ENCODE measurements at places on chromosomes 2 and 18.

DNA sequence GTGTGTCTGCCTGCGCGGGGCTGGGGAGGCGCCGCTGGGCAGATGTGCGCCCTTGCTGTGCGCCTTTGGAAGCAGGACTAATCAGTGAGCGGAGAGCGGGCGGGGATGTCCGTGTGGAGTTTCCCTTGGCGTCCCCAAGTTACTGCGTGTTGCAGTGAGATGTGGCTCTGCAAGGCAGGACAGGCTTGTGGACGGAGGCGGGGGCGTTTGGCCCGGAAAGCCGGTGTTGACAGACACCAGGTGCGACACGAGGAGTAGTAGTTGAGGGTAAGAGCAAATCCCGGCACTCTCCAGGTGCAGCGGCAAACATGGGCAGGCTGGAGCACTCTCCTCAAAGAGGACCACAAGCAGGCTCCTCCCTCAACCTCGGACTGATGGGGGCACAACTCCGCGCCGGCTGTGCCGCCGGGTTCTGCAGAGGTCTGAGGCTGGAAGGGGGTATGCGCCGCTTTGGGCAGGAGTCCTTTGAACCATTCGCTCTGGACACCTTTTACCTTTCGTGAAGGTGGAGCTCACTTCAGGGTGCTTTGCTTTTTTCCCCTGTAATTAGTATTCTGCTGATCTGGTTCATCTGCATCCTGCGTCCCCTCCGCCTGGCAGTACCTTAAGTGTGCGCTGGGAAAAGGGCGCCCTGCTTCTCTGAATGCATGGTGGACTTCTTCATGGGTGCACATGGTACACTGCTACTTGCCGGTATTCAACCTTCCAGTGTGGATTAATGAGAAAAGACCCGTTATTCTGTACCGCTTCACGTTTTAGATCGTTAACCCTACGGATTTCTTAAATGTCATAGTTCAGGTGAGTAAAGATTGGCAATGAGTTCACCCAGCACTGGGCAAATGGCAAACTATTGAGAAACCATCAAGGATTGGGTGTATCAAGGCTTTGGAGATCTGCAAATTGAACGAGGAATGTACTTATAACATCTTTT is 608 bp downstream of the CDH7 start:
- no peak for DNase-seq

- no peak for DNase-seq
Observed at GRCh38 chr2:40230186-40230585, 221.7 kb downstream of the SLC8A1 start.

GRCh38 chr2:7109533-7109885 is 192.3 kb downstream of the RNF144A start:
- DNase-seq: no peak

DNA sequence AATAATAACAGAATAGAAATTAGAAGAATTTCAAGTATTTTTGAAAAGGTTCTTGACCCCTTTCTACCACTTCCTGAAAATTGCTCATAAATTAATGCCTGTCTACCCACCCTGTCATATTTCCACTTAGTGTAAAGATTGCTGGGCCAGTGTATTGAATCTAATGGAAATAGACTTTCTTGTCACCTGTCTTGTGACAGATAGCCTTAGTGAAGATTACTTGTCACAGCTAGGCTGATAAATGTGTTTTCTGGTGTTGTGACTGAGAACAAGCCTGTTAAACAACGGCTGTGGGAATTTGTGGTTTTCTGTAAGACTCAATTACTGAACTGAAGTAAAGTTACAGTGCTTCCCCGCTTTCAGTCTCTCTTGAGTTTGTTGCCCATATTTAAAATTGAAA is 37.0 kb downstream of the PIK3C3 start:
- DNase-seq: no peak

DNA sequence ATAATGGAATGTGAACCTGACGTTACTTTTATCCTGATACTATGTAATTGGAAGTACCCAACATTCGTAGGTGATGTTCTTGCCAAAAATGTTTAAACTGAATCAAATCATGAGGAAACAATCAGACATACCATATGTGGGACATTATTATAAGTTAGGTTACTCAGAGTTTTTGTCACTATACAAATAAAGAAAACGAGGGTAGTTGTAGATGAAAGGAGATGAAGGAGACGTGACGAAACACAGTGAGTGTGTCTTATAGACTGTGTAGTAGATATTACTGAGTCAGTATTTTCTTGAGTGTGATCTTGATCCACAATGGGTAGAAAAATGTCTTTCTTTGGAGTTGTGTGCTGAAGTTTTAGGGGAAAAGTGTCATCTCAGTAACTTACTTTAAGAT is 176.8 kb downstream of the ZNF407 start:
- no peak for DNase-seq

DNA sequence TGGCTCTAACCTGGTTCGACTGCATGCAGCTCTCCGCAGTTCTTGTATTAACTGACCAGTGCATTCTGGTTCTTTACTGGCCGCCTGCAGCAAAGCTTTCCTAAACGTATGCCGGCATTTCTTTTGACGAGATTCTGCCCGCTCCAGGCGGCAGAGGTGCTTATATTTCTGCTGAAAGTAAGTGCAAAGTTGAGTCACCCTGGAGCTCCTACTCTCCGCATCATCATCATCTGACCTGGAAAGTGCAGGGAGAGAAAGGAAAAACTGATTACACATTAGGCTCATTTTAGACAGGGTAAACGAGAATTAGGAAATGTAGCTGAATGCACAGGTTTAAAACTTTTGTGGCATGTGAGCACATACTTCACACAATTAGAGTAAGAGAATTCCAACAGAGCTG is 57.9 kb downstream of the INO80D start:
- DNase-seq: no peak

DNA sequence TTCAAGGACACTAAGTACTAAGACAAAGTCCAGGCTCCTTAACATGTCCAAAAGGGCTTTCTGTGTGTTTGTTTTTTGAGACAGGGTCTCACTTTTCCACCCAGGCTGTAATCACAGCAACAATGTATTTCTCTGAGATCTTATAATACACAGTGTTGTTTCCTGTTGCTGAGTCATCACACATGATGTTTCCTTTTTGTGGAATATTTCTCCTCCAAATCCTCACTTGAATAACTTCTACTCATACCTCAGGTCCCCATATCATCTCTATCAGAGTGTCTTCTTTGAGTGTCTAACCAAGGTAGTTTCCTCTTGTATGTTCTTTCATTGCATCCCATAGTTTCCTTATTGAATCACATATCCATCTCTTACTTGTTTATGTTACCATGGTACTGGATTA is 632.0 kb upstream of the PIK3C3 start:
- DNase-seq: no peak

- DNase-seq: no peak
Observed at GRCh38 chr2:157305723-157306110, 19.9 kb downstream of the ERMN start.

DNA sequence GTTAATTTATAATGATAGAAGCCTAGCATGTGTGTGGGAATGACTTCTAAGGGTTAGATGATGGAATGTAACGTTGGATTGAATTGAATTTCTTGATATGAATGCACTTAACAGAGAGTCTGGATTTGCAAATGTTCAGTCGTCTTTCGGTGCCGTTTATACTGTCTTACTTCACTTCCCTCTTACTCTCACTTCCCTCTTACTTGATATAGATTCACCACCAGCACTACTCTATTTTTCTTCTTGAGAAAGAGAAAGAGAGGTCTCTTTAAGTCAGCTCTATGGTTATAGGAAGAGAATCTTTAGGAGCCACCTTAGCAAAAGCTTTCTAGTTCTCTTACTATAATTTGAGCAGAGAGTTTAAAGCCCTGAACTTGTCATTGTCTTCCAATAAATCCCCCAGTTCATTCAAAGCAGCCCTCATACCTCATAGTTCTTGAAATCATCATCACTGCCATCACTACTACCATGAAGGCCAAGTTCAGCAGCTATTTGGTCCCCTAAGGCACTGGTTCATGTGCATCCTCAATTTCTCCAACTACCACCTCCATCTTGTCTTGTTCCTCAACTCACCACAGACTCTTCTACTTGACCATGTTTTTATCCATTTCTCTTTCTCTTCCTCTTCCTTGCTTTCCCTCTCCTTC is 501.7 kb upstream of the TCF4 start:
- DNase-seq: no peak

GRCh38 chr2:60058781-60059180 is 494.7 kb downstream of the BCL11A start:
- DNase-seq: no peak

GRCh38 chr18:48230467-48231113 is 178.6 kb downstream of the ZBTB7C start:
- no peak for DNase-seq

GRCh38 chr18:62883937-62884735 is 168.8 kb downstream of the PHLPP1 start:
- no peak for DNase-seq

DNA sequence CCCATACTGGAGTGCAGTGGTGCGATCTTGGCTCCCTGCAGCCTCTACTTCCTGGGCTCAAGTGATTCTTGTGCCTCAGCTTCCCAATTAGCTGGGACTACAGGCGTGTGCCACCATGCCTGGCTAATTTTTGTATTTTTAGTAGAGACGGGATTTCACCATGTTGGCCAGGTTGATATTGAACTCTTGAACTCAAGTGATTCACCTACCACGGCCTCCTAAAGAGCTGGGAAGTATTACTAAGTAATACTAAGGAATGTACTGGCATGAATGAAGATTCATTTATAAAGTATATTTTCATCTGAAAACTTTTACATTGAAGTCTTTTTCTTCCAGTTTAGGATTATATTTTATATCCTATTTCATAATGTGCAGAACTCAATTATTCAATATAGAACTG is 38.1 kb downstream of the NUP35 start:
- no peak for DNase-seq

- no peak for DNase-seq
Observed at GRCh38 chr18:22710673-22711191, 222.4 kb upstream of the RBBP8 start.

- no peak for DNase-seq
Observed at GRCh38 chr2:43312755-43313641, 86.6 kb upstream of the ZFP36L2 start.

DNA sequence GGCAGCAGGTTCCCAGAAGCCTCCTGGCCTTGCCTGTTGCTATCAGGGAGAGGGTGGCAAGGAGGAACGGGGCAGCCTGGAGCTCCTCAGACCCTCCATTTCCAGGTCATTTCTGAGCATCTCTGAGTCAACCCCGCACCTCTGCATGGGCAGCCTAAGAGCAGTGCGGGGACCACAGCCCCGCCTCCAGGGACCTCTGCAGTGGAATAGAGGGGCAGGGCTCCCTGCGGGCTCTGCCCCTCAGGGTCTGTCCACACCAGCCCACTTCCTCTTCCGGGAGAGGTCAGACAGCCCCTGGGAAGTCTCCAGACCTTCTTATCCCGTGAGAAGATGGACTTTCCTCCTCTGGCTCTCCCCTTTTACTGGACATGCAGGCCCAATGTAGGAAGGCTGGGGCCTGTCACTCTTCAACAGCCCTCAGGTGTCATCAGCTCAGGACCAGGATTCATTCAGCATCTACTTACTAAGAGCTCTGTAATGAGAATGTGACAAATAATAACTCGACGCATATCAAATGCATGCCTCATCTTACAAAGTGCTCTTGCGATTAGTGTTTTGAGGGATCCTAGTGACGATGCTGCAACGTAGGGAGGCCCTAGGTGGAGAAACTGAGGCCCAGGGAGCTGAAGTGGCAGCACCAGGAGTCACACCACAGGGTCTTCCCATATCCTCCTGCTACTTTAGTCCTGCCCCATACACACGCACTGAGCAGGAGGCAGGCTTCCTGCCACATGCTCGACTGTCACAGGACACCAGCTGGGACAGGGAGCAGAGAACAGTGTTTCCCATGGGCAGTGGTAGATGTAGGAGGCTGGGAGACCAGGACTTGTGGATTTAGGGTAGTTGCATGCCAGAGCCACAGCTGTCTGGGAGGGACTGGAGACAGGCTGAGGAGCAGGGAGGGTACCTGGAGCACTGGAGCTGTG is 28.0 kb downstream of the SH2D6 start:
- no peak for DNase-seq

- DNase-seq: no peak
Observed at GRCh38 chr18:24462838-24463775, 2.7 kb downstream of the HRH4 start.

GRCh38 chr2:201280191-201281040 is 20.1 kb downstream of the CASP8 start:
- no peak for DNase-seq

GRCh38 chr2:35454966-35455638 is 900.5 kb upstream of the CRIM1 start:
- DNase-seq: no peak

GRCh38 chr2:214382229-214382628 is 28.6 kb upstream of the VWC2L start:
- DNase-seq: no peak

- no peak for DNase-seq
Observed at GRCh38 chr2:85525029-85525428, 13.9 kb upstream of the MAT2A start.

DNA sequence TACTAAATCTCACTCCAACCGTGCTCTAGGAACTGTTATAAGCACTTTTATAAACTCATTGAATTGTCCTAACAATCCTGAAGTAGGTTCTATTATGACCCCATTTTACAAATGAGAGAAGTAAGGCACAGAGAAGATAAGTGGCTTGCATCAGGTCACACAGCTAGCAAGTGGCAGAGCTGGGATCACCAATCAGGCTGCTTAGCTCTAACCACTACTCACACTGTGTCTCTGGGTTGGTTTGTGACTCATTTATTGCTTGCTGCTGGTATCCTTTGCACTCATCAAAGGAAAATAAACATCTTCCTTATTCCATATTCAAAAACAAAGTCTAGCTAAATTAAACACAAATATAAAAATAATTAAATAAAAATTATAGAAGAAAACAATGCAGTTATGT is 42.5 kb upstream of the IL1R2 start:
- DNase-seq: no peak

DNA sequence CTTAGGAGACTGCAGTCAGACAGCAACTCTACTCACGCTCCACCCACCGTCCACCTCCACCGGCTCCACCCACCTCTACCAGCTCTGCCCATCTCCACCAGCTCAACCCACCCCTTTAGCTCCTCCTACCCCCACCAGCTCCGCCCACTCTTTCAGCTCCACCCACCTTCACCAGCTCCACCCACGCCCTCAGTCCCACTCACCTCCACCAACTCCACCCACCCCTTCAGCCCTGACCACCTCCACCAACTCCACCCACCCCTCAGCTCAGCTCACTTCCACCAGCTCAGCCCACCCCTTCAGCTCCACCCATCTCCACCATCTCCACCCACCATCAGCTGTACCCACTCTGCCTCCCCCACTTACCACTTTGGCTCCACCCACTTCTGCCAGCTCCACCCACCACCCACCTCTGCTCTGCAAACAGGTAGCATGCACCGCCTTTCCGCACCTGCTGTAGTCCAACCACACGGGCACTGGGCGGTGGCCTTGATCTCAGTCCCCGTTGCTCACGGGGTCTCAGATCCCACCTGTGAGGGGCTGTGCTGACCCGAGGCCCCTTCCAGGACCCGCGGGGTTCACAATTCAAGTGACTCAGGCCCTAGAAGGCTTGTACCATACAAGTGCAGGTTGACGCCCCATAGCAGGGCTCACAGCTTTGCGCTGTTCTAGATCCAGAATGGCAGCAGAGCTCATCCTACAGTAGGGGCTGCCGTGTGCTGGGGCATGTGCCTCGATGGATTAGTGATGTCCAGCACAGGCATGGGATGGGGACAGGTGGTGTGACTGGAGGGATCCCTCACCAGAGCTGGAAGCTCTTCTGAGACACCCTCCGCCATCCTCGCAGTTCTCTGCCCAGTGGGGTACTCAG is 77.2 kb upstream of the OTOS start:
- no peak for DNase-seq
